AG04450 (cell line): ENCODE measurements at places on chromosomes 4 and X. TPM values are rescaled to one million over a fixed set of nuclear protein-coding genes. Genes with fewer than 3 reads are reported as not detected.

- DNase-seq: no peak
Measured at GRCh38 chrX:19659929-19660328, 144.6 kb upstream of the MAP3K15 start.

Gene P2RY4
- 0.09 and 0.17 TPM in 2 replicates for polyA plus RNA-seq

GRCh38 chrX:40105835-40106675 is 8.3 kb upstream of the BCOR start:
- DNase-seq: no peak

DNA sequence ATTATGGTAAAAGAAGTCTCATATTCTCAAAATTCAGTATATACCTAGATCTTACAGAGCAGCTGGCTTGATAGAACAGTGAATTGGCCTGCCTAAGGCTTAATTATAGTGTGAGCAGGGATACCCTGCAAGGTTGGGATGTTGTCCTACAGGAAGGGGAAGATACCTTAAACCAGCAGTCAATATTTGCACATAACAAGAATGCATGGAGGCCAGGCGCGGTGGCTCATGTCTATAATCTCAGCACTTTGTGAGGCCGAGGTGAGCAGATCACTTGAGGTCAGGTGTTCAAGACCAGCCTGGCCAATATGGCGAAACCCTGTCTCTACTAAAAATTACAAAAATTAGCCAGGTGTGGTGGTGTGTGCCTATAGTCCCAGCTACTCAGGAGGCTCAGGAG is 58.7 kb upstream of the ABCG2 start:
- DNase-seq: no peak

DNA sequence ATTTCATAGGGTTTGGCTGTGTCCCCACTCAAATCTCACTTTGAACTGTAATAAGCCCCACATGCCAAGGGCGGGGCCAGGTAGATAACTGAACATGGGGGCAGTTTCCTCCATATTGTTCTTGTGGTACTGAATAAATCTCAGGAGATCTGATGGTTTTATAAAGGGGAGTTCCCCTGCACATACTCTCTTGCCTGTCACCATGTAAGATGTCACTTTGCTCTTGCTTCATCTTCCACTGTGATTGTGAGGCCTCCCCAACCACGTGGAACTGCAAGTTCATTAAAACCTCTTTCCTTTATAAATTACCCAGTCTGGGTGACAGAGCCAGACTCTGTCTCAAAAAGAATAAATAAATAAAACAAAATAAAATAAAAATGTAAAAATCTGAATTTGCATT is 95.9 kb downstream of the PDS5A start:
- no peak for DNase-seq

Gene CTSO
- 19.0 and 24.0 TPM in 2 replicates for polyA plus RNA-seq

Gene PPP1R2C
- polyA plus RNA-seq: not detected in 2 replicates

Gene LPAR4
- polyA plus RNA-seq: not detected in 2 replicates

DNA sequence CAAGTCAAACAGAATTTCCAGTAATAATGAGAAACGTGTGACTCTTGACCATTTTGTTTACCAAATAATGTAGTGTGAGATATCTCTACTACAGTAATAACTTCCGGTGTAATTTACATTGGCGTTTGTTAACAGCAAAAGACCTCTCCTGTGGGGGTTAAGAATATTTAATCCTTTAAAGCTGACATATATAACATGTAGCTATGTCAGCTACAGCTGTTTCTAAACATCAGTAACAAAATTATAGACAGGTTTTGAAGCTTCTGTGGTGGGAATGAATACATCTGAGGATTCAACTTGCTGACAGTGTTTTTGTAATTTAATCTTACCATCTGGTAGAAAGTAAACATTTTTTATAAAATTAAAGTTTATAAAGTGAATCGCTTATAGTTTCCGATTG is 73.6 kb upstream of the TENM3 start:
- no peak for DNase-seq

GRCh38 chr4:46211406-46211805 is 87.6 kb upstream of the GABRG1 start:
- no peak for DNase-seq
